ENCODE measurements at places on chromosomes 12 and 14.

GRCh38 chr12:81597928-81598604 is 161.1 kb downstream of the PPFIA2 start:
- DNase-seq: no peak

DNA sequence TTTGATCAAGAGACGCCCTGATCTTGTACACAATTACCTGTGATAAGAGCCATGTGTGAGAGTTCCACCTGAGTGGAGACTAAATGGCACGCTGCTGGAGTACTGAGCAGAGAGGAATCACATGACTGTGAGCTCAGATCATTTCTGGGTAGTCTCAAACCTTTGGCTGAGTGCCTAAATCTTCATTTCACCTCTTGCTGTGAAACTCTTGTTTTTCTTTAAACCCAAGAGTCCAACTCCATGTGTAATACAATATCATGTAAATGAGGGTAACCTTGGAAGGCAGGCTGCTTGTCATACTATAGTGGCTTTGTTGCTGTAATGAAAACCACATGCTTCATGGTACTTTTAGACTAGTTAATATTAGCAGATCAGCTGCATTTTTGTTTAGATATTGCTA is 156.9 kb downstream of the CAND1 start:
- DNase-seq: no peak

GRCh38 chr12:93974252-93974651 is 174.1 kb upstream of the PLXNC1 start:
- DNase-seq: no peak

GRCh38 chr14:73180385-73180805 is 44.1 kb downstream of the PSEN1 start:
- DNase-seq: no peak

DNA sequence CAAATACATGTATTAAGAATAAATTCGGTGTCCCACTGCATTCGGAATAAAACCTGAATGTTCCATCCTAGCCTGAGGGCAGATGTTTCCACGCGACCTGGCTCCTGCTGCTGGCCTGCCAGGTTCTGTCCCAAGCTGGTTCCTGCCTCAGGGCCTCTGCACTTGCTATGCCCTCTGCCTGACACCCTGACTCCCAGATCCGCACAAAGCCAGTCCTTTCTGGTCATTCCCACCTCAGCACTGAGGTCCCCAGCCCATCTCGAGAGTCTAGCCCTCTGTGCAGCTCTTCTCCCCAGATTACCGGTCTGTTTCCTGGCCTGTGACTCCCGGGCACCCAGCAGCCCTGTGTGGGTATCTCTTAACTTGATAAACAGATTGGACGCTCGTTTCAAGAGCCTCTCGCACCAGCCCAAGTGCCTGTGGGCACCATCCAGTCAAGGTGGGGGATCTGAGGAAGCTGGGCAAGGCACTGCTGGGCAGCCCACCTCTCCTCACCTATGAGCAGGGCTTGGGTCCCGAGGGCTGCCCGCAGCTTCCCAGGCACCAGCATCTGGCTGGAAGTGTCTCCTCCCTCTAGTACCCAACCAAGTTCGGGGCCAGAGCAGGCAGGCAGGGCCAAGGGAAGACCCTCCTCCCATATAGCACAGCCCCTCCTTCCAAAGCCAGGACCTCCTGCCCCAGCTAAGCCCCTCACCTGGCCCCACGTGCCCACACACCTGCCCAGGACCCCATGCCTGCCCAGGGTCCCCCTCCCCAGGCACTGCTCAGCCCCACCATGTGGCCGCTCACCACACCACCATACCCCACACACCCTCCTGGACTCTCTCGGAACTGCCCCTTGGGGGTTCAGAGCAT is 132.2 kb downstream of the NCOR2 start:
- DNase-seq: no peak

- DNase-seq: no peak
Measured at GRCh38 chr12:127179176-127179575, 1087.8 kb upstream of the TMEM132C start.

DNA sequence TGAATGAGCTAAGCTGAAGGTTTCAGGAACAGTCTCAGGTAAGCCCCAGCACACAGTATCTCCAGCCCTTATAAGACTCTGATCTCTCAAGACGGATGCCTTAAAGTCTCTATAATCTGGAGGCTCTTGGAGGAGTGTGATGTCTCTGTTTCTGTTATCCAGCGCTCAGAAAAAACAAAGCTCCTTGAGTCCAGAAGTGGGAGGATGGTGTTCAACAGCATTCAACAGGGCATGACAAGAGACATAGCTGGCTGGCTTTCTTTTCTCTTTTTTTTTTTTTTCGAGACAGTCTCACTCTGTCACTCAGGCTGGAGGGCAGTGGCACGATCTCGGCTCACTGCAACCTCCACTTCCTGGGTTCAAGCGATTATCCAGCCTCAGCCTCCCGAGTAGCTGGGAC is 31.6 kb upstream of the TESC start:
- DNase-seq: no peak

- DNase-seq: no peak
Measured at GRCh38 chr12:91178139-91178561, 4.5 kb downstream of the DCN start.

DNA sequence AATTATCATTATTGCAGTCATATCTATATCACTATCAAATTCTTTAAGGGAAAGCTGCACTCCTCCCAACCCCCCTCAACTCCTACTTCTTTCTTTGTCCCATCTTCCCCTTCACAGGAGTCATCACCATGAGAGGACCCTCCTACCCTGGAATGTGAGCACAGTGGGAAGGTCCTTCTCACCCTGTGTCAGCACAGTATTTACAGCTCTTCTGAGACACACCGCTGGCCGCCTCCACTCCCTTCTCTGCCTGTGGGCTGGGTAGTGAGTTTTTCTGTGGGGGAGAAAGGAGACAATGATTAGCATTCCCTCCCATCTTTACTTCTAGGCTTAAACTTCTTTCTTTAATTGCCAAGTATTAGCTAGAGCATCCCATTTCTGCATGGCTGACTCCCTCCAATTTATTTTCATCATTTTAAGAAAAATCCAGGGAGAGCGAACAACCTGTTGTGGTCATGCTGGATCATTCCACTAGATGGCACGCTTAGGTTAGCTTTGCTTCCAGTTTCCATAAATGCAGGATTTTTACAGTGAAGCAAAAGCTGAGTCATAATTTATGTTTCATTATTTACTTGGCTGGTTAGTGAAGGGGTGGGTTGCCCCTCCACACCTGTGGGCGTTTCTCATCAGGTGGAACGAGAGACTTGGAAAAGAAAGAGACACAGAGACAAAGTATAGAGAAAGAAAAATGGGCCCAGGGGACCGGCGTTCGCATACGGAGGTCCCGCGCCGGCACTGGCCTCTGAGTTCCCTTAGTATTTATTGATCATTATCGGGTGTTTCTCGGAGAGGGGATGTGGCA is 188.5 kb downstream of the ALX1 start:
- DNase-seq: no peak

- no peak for DNase-seq
Measured at GRCh38 chr14:90287791-90288190, 31.4 kb downstream of the PSMC1 start.

DNA sequence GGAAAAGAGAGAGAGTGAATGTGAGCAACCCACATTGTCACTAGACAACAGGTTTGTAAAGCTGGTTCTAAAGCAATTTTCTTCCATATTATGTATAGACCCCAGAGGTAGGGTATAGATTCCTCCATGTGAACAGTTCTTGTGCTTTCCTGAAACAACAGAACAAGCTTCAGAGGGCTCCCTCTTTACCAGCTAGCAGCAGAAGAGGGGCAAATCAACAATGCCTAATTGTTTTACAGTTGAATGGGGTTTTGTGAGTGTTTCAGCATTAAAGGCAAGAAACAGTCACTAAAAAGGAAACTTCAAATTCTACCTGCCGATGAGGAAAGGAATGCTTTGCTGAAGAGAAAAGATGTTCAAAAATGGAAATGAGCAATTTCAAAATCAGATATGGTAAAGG is 341.2 kb upstream of the KITLG start:
- no peak for DNase-seq

DNA sequence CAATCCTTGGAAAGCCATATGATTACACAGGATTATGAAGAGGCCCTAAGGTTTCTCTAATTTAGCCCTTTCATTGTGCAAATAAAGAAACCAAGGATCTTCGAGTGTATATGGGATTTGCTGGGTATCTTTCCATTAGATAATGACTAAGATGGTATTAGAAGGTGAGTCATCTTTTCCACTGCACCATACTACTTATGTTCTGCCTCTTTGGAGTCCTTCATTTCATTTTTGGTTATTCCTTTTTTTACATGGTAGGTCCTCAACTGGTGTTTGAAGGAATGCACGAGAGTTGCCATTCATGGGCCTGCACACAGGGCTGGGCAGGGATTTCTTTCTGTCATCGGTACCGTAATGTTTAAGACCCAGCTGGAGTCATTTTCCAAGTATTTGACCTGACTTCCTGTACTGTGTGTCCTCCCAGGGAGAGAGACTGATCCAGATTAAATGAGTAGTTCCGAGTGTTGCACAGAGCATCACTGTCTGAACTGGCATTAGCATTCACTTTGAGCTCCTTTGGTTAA is 85.7 kb downstream of the BORCS5 start:
- no peak for DNase-seq

GRCh38 chr14:95234426-95234825 is 77.1 kb upstream of the DICER1 start:
- no peak for DNase-seq

GRCh38 chr12:97046901-97047300 is 139.8 kb downstream of the NEDD1 start:
- DNase-seq: no peak

Data from stimulated activated CD8-positive, alpha-beta memory T cell treated with anti-CD3 and anti-CD28 coated beads, Interleukin-7, amount 100 ng/mL, for 1 hour (primary cell).